Hypothalamus (tissue), 51 donors: ENCODE measurements at places on chromosomes 7 and 10.

DNA sequence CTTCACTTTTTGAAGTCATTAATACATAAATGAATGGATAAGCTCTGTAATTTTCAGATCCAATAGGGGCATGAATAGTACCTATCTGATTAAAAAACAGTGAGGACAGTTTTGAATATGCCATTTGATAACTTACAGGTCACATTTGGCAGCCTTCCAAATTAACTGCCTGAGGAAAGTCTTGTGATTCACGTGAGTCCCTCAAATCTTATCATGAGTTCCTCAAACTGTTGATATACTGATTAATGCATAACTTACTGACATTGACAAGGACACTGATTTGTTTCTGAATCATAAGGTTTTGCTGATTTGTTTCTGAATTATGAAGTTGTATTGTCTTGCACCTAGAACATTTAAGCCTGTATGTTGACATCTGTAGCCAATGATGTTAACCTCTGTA lies 55.1 kb downstream of the ANKMY2 start:
- no peak for DNase-seq

GRCh38 chr10:124204726-124205125 lies 111.3 kb upstream of the CHST15 start:
- no peak for DNase-seq

DNA sequence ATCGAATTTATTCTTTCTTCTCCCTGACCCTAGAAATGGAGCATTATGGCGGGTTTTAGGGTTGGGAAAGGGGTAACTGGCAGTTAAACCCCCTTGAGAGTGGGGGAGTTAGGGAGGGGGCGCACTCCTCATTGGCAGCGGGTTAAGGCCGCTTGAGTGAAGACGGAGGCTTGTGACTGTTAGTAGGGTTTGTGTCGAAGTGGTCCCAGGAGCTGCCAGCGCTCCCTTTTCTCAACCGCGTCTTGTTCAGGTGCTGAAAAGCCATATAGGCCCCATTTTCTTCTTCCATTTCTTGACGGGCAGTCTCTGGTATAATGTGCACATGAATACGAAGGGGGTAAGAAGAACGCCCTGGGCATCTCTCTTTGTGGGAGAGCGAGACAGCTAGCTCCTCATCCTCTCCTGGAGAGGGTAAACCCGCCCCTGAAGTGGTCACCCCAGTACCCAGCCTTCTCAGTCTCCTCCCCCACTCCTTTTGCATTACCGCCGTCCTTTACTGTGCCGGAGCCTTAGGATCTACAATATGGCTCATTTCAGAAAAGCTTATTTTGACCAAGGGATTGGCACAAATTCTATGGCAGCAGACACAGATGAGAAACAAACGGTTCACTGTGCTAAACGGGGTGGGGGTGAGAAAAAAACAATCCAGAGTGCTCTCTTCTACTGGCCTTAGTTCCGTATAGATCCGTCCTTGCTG lies 836 bp downstream of the KMT2E start:
- DNase-seq = peak; percentile 27

DNA sequence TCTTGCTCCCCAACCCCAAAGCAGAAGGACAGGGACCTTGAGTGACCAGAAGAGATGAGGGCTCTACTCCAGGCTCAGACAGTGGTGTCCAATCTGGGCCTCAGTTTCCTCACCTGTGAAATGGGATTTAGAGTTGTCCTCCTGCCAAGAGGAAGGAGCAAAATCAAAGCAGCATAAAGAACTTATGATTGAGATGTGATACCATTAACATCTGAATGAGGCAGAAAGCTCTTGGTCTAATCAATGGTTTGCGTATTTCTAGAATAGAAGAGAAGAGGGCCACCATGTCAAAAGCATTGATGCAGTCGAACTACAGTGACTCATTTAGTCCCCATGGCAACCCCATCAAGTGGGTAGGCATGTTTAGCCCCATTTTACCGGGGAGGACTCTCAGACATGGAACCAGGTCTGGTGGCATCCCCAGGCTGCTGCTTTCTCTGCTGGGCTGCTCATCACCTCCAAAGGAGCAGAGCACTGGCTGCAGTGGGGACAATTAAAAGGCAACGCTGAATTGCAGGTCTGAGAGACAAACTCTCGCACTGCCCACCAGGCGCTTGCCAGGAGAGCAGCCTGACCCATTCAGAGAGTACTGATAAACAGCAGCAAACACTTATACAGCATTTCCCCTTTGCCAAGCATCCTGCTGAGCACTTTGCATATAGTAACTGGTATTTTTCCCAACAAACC lies 175.9 kb downstream of the NEURL1 start:
- DNase-seq = no peak

DNA sequence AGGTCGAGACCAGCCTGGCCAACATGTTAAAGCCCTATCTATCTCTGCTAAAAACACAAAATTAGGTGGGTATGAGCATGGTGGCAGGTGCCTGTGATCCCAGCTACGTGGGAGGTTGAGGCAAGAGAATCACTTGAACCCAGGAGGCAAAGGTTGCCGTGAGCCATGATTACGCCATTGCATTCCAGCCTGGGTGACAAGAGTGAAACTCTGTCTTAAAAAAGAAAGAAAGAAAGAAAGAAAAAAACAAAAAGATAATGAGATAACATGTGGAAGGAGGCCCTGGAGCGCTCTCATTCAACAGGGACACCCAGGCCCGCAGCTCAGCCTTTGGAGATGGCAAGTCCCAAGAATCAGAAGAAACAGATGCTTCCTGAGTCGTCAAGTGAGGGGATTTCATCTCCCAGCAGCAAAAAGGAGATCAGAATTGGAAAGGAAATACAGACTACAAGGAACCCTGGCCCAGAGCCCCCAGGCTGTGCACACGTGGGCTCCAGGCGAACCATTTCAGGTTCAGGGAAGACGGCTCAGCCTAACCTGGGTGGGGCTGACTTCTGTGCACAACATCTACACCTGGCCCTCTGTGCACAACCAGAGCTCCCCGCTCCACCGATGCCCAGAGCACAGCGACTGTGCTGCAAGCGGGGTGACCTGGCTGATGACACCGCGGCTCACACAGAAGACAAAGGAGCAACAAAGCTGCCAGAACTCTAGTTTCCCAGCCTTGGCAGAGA lies 33.3 kb downstream of the GNA12 start:
- no peak for DNase-seq
